ENCODE measurements at places on chromosomes 7 and 10.

DNA sequence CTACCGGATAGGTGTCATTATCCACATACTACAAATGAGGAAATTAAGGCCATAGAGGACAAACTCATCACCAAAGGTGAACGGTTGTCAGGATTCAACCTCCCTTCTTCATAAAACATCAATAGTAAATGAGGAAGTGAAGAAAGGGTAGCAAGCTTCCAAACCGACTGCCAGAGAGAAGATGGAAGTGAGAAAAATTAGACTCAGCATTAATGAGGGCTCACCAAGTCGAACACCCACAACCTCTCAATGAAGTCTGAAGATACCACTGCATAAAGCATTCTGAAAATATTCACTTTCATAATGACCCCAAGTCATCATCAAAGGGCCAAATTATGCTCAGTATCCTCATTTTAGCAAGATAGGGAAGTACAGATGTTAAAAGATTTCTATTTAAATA, 29.6 kb downstream of the ABCB4 start:
- DNase-seq, result no peak

DNA sequence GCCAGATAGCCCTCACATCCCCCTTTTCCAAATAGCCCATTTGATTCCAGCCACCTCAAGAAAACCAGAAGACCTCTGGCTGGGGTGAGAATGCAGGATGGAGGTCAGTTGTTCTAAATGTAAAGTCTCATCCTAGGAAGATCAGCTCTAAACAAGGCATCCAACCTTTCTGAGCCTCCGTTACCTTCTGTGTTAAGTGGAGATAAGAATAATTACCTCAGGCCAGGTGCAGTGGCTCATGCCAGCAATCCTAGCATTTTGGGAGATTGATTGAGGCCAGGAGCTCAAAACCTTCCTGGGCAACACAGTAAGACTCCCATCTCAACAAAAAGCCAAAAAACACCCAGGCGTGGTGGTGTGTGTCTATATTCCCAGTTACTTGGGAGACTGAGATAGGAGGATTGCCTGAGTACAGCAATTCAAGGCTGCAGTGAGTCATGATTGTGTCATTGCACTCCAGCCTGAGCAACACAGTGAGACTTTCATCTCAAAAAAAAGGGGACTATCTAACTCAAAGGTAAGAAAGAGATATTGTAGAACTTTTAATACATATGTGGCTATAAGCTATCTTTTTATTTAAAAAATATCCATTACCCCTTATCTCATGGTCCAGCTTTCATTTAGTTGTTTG, 43.5 kb downstream of the PRTFDC1 start:
- DNase-seq, result no peak

- DNase-seq, result no peak
These were observed 121.7 kb downstream of the EVX1 start for GRCh38 chr7:27364344-27364758.

DNA sequence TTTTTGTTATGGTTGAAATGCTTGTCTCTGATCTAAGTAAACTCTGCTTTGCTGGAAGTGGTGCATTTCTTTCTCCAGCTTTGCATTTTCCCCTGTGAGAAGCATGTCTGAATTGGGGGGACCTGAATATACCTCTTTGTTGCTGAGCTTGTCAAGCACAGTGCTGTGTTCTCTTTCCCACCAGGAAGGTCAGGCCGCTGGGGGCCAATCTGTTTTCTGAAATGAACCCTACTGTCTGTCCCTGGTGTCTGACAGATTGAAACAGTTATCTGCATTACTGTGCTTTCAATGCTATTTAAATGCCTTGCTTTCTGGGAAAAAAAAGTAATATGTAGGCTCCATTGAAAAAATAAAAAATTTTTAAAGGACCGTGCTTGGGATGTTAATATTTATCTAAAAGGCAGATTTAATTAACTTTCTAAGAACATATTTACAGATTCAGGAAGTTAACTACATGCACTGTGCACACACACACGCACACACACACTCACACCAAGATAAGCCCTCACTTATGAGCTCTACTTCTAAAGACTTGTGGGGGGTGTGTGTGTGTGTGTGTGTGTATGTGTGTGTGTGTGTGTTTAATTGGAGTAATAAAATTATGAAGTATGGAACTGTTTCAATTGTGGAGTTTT, 127.0 kb upstream of the FZD1 start:
- no peak for DNase-seq

DNA sequence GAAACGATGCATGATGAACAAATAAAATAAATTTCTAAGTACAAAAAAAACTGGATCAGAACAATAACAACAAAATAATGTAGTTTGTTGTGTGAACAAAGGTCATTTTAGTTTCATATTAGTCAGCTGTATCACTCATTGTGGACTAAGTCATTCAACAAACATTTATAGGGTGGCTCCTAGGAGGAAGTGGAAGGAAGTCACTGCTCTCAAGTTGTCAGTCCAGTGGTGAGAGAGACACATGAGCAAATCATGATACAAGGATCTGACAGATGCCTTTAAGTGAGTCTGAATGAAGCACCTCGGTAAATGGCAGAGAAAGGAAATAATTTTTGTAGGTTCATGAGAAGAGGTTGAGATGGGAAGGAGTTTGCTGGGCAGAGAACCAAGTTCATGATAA, 56.8 kb downstream of the EPDR1 start:
- no peak for DNase-seq

- no peak for DNase-seq
These were observed 407.7 kb downstream of the PARD3 start for GRCh38 chr10:34407324-34407805.

DNA sequence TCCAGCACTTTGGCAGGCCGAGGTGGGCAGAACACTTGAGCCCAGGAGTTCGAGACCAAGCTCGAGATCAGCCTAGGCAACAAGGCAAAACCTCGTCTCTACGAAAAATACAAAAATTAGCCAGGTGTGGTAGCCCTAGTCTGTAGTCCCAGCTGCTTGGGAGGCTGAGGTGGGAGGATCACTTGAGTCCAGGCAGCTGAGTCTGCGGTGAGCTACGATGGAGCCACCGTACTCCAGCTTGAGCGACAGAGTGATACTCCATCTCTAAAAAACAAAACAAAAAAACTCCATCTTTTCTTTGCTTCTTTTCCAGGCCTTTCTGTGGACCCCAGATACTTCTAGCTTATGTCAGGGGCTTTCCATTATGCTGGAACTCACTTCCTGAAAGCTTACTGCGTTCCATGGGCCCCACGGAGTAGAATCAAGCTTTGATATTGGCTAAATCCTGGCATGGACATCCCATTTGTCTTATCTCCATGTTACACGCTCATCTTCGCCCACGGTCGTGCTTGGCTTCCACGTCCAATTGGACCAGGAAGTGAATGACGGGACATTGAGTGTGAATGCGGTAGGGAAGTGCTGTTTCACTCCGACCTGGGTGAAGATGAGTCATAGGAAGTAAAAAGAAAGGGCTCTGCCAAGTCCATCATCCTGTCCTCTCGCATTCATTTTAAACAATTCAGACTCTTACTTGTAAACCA, 45.7 kb downstream of the FAM171A1 start:
- no peak for DNase-seq

- no peak for DNase-seq
These were observed 5.0 kb upstream of the PAXIP1 start for GRCh38 chr7:155007947-155008346.

- DNase-seq, result no peak
These were observed 575.3 kb downstream of the ETV1 start for GRCh38 chr7:13414181-13414580.

DNA sequence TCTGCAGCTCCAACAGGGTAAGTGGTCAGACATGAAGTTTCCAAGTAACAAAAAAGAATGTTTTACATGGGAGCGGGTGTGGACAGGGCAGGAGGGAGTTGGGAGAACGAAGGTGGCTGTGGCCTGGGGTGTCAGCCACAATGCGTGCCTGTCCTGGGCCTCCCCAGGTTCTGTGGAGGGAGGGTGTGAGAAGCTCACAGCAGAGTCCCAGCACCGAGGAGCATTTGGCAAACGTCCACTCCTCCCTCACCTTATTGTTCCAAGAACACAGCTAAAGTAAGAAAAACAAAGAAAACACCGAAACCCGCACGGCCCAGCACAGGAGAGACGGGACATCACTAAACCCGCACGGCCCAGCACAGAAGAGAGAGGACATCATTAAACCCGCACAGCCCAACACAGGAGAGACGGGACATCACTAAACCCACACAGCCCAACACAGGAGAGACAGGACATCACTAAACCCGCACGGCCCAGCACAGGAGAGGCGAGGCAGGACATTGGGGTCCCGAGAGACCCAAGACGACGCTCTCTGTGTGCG, 226.4 kb downstream of the MAD1L1 start:
- no peak for DNase-seq
